NCI-H2081 (cell line): ENCODE measurements at places on chromosomes 6 and 20.
A peak's percentile ranks its signal among the peaks of the same experiment; 100 is the strongest.

DNA sequence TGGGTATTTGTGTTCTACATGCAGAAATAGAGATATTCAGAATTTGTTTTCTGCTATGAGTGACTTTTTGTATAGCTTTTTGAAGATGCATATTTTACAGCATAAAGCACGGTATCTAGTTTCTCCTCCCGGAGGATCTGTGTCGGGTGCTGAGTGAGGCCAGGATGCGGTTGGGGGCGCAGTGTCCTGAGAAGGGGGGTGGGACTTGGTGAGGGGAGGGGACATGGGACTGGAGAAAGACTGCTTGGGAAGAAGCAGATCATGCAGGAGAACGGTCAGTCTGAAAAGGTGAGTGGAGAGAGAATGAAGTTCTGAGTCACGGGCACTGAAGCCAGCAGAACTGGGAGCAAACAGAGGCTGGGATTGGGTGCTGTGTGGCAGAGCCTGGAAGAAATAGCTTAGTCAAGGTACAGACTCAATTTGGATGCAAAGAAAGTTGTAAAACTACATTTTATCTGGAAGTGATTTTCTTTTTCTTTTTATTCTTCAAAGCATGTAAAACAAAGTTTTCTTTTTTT is 44.0 kb downstream of the STX11 start:
- no peak for DNase-seq

DNA sequence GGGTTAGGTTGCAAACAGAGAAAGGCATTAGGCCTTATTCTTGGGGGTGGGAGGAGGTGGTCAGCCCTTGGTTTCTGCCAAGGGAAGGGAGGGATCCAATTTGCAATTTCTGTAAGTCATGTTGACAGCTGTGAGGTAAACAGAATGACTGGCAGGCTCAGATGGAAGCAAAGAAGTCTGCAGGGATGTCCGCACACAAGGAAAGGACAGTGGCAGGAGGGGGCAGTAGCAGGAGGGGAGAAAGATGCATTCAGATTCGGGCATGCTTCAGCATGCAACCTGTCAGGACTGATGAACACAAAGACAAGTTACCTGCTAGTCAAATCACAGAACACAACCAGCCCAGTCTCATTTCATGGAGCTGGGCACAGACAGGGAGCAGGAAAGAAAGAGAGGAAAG is 217.9 kb upstream of the FOXA2 start:
- DNase-seq = no peak

- DNase-seq = no peak
Observed at GRCh38 chr20:8394308-8394945, 262.4 kb downstream of the PLCB1 start.

DNA sequence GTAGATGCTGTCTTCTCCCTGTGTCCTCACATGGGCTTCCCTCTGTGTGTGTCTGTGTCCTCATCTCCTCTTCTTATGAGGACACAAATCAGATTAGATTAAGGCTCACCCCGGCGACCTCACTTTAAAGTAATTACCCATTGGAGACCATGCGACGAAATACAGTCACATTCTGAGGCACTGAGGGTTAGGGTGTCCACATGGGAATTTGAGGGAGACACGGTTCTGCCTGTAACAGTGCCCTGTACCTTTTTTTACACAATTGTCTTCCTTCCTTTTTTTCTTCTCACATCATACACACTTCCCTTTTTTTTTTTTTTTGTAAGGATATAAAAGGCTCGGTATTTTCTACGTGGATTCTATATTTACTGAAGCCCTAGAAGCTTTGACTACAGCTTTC is 48.9 kb downstream of the DEK start:
- no peak for DNase-seq

- no peak for DNase-seq
Observed at GRCh38 chr6:112040956-112041355, 12.9 kb upstream of the CCN6 start.

DNA sequence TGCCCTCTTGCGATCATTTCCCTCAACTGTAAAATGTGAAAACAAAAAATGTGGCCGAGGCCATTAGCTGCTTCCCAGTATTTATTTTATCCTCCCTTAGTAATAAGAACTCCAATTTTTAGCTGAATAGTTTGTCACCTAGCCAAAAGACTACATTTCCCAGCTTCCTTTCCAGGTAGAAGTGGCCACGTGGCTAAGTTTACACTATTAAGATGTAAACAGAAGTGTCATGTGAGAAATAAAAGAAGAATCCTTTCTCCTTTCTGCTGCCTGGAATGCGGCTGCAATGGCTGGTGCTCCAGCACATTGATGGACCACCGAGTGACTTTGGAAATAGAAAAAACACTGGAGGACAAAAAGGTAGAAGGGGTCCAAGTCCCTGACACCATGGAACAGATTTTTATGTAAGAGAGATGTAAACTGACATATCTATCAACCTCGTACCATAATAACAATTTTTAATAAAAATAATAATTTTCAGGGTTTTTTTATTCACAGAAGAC is 268.8 kb downstream of the PKHD1 start:
- DNase-seq = no peak

GRCh38 chr6:145531032-145531431 is 204.3 kb downstream of the EPM2A start:
- DNase-seq = peak; percentile 75

DNA sequence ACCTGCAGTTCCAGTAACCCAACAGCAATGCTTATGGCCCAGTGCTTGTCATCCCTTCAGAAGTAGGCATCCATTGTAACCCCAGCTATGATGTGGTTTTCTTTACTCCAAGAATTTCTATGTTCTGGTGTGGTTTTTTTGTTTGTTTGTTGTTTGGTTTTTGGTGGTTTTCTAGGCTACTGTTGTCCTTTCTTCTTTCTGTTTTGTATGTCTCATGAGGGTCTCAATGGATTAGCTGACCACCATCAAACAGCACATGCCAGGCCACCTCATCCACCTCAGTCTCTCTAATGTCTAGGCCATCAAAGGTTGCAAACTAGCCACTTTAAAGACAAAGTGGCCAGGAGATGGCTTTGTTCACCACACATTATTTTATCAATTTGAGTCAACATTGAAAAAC is 59.4 kb upstream of the TMEM30A start:
- no peak for DNase-seq

DNA sequence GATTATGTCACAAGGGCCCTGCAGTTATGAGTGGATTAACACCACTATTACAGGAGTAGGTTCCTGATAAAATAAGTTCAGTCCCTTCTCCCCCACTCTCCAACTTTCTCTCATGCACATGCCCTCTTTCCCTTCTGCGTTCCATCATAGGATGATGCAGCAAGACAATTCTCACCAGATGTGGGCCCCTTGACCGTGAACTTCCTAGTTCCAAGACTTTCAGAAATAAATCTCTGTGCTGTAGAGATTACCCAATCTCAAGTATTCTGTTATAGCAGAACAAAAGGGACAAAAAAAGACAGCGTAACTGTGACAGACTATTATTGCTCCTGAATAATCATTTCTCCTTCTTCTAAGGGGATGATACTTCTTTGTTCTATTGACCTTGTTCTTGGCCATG is 33.8 kb upstream of the TMEM244 start:
- DNase-seq = no peak

DNA sequence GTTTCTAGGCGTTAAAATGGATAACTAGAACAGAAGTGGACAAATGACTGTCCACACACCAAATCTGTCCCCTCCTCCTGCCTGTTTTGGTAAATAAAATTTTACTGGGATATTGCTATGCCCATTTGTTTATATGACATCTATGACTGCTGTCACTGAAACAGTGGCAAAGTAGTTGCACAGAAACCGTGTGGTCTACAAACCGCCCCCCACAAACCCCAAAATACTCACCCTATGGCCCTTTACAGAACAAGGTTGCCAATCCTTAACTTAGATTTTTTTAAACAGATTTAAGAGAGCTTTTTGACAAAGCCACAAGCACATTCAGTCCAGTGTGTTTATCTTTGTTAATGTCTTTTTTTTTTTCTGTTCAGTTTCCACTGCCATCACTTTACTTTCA is 137.8 kb downstream of the MTFR2 start:
- DNase-seq = no peak

DNA sequence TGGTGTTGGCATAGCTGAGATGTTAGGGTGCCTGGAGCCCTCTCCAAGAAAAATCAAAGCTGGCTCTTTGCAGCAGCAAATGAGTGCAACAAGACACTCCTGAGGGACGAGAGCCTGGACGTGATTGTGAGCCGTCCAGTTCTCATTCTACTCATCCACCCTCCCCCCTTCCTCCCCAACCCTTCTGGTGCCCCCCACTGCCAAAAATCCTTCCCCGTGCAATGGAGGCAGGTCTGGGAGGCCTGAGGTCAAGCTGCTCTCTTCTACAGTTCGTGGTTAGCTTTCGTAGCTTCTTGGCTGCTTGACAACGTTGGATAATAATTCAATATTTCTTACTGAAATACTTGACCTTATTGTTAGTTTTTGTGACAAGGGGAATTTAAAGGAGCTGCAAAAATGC is 185.3 kb upstream of the SUPT3H start:
- DNase-seq = no peak

DNA sequence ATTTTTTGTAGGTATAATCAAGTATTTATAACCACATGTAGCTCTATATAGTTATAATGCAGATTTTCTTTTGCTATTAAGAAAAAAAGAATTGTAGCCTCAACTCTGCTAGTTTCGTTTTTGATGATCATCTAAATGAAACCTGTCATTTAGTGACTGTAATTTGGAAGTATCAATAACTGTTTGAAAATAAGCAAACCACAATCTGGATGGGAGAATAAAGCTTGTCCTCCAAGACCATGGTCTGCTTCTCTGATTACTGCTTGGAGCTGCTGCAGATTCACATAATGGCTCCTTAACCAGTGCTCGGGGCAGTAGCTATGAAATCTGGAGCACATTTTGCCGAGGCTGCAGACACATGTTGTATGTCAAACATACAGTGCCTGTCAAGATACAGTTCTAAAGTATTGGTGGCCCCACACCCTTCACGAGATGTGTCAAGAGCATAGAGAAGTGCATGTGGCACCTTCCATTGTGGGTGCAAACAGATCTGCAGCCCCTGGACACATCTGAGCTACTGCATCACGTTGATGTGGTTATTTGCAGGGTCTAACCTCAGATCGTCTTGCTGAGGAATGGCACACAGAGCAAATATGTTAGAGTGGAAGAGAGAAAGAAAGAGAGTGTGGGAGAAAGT is 255.7 kb upstream of the SUPT3H start:
- DNase-seq = no peak

- no peak for DNase-seq
Observed at GRCh38 chr6:42963179-42963854, 2.8 kb downstream of the GNMT start.

- no peak for DNase-seq
Observed at GRCh38 chr20:5834436-5835005, 84.3 kb downstream of the SHLD1 start.
